Tongue (tissue), 3 donors: ENCODE measurements at places on chromosomes 5 and 9.

DNA sequence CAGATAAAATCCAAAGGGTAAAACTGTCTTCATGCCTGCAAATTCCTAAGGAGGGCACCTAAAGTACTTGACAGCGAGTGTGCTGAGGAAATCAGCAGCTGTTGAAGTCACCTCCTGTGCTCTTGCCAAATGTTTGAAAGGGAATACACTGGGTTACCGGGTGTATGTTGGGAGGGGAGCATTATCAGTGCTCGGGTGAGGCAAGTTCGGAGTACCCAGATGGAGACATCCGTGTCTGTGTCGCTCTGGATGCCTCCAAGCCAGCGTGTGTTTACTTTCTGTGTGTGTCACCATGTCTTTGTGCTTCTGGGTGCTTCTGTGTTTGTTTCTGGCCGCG is 727 bp upstream of the ADRB2 start:
- peak; percentile 72 for DNase-seq

GRCh38 chr9:135070964-135071735 is 16.3 kb upstream of the OLFM1 start:
- DNase-seq = no peak

GRCh38 chr5:52746539-52746938 is 41.2 kb upstream of the ITGA1 start:
- no peak for DNase-seq

DNA sequence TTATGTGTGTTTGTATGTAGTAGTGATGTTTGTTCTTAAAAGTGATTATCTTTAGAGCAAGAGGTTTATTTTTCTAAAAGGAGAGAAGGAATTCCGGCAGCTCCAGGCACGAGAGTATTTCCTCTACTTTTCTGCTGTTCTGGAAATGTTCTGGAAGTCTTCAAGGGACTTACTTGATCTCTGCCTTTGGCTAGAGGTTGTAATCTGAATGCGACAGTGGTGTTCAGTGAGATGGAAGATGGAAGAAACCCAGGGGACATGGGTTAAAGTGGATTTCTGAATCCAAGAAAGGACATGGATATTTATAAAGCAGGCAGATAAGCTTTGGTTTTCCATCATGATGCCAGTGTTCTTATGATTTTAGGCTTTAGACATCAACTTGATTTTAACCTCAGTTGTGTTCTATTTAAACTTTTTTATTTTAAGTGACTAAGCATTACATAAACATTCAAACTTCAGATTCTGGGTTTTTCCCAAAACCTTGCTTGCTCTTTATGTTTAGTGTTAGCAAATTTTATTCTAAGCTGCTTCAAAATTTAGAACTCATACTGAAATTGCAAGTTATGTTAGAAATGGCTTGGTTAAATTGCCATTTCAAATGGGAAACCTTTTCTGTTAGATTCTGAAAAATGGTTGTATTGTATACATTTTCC is 3.6 kb downstream of the GPR21 start:
- DNase-seq = no peak

- DNase-seq = no peak
Observed at GRCh38 chr9:26191711-26192110, 513.5 kb upstream of the TUSC1 start.

GRCh38 chr5:177496727-177497291 is 595 bp downstream of the PDLIM7 start:
- peak; percentile 96 for DNase-seq

- DNase-seq = no peak
Observed at GRCh38 chr5:56306433-56307150, 73.5 kb upstream of the ANKRD55 start.

DNA sequence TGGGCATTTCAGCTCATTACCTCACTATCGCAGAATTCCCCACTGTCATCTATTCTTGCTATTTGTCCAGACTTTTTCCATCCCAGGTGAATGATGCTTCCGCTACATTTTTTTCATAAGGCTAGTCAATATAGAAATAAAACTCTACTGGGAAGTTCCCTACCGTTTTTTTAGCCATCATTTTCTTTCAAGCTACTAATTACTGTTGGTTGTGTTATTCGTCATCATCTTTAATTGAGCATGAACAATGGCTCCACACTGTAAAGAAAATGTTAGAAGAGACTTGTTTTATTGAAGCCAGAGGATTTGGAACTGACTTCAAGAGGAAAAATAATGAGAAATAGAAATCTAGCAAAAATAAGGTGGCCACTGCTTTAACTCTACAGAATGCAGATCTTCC is 265.0 kb downstream of the ZNF608 start:
- DNase-seq = no peak

DNA sequence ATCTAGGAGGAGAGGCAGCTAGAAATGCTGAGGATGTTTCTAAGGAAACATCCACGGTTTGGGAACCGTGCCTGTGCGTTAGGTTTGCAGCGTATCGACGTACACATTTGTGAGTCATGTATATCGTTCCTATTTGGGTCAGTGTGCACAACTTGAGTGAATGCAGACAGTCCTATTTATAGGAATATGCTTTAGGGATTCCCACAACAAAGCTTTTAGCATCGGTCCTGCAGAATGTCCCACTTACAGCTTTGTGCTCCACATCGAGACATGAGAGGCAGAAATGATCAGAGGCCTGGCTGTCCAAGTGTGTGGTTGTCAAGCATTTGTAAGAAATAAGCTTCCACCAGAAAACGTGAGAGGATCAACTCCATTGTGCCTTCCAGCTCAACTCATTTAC is 1282.7 kb upstream of the WWC1 start:
- peak; percentile 60 for DNase-seq

DNA sequence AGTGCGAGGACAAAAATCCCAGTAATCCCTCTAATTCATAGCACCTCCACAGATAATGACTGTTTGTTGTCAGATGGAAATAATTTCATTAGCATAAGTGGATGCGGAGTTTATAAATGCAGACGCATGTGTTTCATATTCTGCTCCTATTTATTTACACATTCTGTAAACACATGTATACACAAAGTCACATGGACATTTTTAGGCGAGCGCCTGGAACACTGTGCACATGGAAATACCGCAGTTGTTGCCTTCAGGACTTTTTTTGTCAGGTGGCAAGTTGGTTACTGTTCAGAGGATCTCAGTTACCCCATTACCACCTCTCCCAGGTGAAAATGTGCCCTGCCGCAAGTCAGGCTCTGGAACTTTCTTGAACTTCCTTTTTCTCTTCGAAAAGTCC is 40.3 kb upstream of the FBP1 start:
- no peak for DNase-seq

DNA sequence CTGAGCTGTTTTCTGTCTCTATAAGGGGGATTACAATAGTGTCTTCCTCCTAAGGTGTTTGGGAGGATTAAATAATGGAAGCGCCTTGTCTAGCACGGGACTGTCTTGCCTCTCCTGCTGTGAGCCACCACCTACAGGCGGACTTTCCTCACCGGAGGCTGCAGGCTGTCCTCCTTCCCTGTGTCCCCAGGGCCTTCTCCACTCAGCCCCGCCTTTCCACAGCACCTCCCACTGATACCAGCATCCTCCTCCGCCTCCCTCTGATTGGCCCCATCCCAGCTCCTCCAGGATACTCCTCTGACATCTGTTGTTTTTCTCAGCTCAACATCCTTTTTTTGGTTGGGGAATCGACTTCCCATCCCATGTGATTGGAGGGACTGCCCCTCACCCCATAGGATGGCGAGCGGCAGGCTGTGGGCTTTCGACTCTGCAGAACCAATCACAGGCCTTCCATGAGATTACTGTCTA is 851 bp upstream of the ZDHHC12 start:
- DNase-seq = peak; percentile 68

GRCh38 chr5:87899721-87900131 is 368.9 kb downstream of the TMEM161B start:
- peak; percentile 24 for DNase-seq

DNA sequence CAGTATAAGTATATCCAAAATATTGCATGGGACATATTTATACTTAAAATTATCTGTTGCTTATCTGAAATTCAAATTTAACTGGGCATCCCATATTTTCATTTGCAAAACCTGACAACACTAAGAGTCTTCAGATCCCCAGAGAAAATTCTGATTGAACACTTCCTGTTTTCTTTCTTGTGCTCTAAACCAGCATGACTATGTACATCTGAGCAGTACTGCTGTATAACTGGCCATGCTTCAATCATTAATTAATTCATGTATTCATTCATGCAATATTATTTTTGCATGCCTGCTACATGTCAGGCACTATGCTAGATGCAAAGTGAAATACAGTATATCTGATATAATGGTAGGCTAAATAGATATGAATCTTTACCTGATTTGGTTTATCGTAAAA is 461.2 kb downstream of the TLR4 start:
- no peak for DNase-seq

- DNase-seq = no peak
Observed at GRCh38 chr9:97970165-97970564, 13.0 kb upstream of the ANP32B start.

DNA sequence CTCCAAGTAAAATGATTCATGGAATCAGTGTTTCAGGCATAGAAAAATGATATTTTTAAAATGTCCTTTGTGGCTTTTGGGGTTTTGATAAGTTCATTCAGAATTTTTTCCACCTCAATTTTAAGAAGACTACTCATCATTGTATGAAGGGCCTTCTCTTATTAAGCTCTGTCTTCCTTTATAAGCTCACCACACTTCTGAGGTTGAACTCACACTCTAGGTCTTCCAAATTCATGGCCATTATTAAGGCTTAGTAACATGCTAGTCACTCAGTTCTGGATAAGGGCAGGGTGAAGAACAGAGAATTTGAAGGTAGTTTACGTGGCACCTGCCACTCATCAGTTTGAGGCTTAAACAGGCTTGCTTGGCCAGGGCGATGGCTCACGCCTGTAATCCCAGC is 4.2 kb downstream of the MELK start:
- no peak for DNase-seq

GRCh38 chr5:75550597-75550996 is 38.9 kb downstream of the POLK start:
- DNase-seq = no peak

GRCh38 chr5:52065182-52065581 is 681.9 kb downstream of the ISL1 start:
- DNase-seq = no peak

- DNase-seq = peak; percentile 51
Observed at GRCh38 chr5:134227259-134227658, 1.4 kb upstream of the PPP2CA start.

DNA sequence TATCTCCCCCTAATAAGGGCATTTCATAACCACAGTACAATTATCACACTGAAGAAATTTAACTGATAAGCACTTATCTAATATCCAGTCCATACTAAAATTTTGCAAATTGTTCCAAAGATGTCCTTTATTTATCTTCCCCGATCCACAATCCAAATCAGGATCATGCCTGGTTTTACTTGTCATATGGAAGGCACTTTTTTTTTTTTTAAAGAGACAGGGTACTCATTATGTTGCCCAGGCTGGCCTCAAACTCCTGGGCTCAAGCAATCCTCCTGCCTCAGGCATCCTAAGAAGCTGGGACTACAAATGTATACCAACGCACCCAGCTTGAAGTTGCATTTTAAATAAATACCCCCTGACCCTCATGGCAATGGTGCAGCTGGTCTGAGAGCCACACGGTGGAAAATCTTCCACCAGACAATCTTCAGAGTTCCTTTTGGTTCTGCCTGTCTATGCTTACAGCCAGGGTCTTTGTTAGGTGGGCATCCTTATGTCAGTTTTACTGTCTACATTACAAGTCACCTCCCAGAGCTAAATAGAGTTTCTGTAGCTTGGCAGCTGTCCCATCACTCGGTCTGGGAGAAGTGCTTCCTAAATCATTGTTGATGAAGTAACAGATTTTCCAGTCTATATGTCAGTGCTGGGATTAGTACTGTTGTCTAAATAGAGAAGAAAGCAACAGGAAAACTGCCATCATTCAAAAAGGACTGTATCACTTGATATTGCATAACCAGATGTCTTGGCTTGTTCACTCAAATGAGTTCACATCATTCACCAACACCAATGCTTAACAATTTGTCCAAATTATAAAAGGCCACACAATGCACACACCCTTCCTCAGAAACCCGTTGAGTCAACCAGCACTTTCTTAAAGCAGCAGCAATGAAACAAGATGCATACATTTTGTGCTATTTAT is 26.4 kb downstream of the PTPN3 start:
- DNase-seq = peak; percentile 35

- no peak for DNase-seq
Observed at GRCh38 chr5:141180313-141180712, 1.9 kb upstream of the PCDHB16 start.

DNA sequence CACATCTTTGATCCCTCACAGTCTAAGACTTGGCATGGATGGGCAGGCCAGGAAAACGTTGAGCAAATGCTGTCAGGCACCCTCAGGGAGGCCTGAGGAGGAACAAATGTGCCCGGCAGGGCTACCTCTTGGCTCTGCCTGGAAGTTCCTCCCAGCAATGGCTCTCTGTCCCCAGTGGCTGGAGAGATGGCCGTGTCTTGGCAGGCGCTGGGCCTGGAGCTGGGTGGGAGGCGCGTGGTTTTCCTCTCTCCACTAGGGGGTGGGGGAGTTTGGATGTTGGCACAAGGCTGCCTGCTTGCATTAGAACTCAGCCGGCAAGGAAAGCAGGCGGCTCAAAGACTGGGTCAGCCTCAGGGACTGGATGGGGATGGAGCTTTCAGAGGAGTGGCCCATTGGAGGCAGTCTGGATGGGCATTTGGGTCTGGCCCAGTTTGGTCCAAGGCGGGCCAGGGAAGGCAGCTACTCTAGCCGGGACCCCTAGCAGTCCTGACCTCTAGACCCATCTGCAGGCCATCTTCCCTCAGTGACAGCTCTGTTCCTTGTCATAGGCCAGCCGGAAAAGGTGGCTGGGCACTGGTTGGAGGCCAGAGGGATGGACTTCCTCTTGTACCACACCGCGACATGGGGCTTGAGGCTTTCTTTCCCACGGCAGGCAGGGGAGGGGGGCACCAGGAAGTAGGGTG is 68.2 kb upstream of the STC2 start:
- no peak for DNase-seq
